Transverse colon (tissue), 4 donors: ENCODE measurements at places on chromosomes 1 and 21. TPM values are rescaled to one million over a fixed set of nuclear protein-coding genes. Genes with fewer than 3 reads are reported as not detected.

The FAM43B gene
- not detected for total RNA-seq

DNA sequence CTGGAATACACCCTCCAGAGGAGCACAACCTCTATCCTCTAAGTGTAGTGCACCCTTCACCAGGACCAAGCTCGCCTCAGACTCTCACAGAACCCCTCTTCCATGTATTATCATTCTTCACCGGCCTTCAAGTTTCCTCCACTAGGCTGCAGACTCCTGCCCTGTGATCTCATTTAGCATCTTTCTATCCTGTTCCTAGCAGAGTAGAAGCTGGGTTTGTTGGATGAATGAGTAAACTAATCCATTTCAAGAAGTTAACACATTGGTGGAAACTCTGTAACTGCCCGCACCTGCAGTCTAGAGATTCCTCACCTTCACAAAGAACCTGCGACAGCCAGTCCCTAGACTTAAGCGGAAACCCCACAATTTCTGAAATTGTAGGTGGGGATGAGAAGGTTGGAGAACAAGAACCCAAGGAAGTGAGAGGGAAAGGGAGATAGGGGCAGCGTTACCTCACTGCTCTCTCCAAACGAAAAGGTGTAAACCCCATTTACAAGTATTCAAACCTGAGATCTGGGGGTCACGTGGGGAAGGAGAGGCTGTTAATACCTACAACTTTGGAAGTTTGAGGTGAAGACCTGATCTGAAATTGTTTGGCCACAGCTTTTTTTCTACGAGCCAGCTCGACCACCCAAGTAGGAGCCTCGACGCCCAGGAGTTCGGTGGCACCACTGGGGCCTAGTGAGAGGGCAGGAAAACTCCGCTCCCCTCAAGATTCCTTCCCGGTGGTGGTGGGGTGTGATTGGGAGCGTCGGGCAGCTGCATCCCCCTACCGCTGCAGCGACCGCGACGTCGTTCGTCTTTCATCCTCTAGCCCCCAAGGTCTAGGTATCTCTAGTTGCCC is 1.2 kb downstream of the PTPN14 start:
- H3K4me3 ChIP-seq, result peak overlapping the region; percentile 78
- H3K27me3 ChIP-seq, result peaks cover 12% of the 10 kb centered on the region
- no peak for DNase-seq

GRCh38 chr1:20932437-20932977 is 145.4 kb upstream of the HP1BP3 start:
- H3K4me1 ChIP-seq, result no peaks in the 10 kb centered on the region
- no peak for DNase-seq
- no peaks in the 10 kb centered on the region for H3K27me3 ChIP-seq
- no peak overlapping the region for H3K4me3 ChIP-seq

DNA sequence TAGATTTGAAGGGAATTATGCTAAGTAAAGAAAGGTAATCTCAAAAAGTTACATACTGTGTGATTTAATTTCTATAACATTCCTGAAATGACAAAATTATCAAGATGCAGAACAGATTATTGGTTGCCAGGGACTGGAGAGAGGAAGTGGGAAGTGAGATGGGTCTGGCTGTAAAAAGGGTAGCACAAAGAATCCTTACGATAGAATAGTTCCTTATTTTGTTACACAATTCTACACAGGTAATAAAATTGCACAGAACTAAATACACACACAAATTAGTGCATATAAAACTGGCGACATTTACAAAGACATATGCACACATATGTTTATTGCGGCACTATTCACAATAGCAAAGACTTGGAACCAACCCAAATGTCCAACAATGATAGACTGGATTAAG is 33.5 kb downstream of the ZNF684 start:
- H3K36me3 ChIP-seq, result no peaks in the 10 kb centered on the region
- H3K27me3 ChIP-seq, result no peaks in the 10 kb centered on the region
- no peak for DNase-seq
- no peak overlapping the region for H3K4me3 ChIP-seq
- no peaks in the 10 kb centered on the region for H3K4me1 ChIP-seq
- H3K27ac ChIP-seq, result no peak overlapping the region

The PRDX6 gene
- total RNA-seq, result 150 TPM

The SERPINC1 gene
- not detected for total RNA-seq

- H3K27me3 ChIP-seq, result no peaks in the 10 kb centered on the region
- no peaks in the 10 kb centered on the region for H3K4me1 ChIP-seq
These were observed 136.6 kb upstream of the GFI1 start for GRCh38 chr1:92623187-92623778.

GRCh38 chr1:229694053-229694693 is 68.1 kb downstream of the URB2 start:
- peak; percentile 46 for DNase-seq
- H3K27ac ChIP-seq, result no peak overlapping the region
- H3K36me3 ChIP-seq, result no peaks in the 10 kb centered on the region
- no peaks in the 10 kb centered on the region for H3K4me1 ChIP-seq
- no peak overlapping the region for H3K4me3 ChIP-seq

DNA sequence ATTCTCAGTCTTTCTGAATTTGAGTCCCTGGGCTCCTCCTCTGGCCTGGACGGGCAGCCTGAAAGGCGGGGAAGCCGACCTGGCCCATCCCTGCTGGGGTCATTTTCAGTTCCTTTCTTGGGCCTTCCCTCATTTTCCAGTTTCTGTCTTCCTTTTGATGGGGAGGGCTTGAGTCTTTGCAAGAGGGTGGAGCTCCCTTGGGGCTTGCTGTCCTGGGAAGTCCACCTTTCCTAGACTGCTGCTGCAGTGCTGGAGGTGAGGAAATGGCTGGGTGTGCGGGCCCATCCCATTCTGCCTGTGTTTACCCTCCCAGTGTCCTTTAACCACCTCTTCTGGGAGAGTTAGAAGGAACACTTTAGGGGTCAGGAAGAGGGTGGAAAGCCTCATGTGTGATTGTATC is 40.4 kb upstream of the SYNC start:
- DNase-seq, result peak; percentile 85
- peak overlapping the region; percentile 95 for H3K4me3 ChIP-seq
- H3K4me1 ChIP-seq, result peaks cover 10% of the 10 kb centered on the region
- H3K27me3 ChIP-seq, result no peaks in the 10 kb centered on the region

GRCh38 chr1:42756956-42757891 is 9.6 kb downstream of the P3H1 start:
- no peak overlapping the region for H3K27ac ChIP-seq
- H3K36me3 ChIP-seq, result peaks cover 8% of the 10 kb centered on the region
- no peak overlapping the region for H3K4me3 ChIP-seq
- no peak for DNase-seq
- no peaks in the 10 kb centered on the region for H3K4me1 ChIP-seq

GRCh38 chr1:115118086-115118485 is 28.8 kb upstream of the TSPAN2 start:
- no peaks in the 10 kb centered on the region for H3K4me1 ChIP-seq
- no peak overlapping the region for H3K27ac ChIP-seq
- no peak overlapping the region for H3K4me3 ChIP-seq
- DNase-seq, result no peak

DNA sequence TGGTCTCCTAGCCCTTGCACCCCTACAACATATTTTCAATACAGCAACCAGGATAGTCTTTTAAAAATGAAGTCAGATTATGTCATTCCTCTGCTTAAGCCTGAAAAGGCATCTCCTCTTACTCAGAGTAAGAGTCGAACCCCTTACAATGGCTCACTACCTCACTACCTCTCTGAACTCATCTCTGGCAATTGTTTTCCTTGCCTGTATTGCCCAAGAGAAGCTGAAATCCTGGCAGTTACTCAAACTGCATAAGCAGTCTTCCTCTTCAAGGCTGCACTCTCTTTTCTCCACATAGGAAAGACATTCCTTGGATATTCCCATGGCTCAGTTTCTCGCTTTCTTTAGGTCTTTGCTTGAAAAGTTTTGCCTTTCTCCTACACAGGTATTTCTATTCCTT is 22.7 kb downstream of the CLDN8 start:
- no peaks in the 10 kb centered on the region for H3K27me3 ChIP-seq
- no peak overlapping the region for H3K27ac ChIP-seq
- no peak overlapping the region for H3K4me3 ChIP-seq
- DNase-seq, result no peak
- H3K4me1 ChIP-seq, result no peaks in the 10 kb centered on the region
- H3K36me3 ChIP-seq, result no peaks in the 10 kb centered on the region

The TEX38 gene
- not detected for total RNA-seq

The TMEM9 gene
- total RNA-seq, result 30.9 TPM

The PTPRF gene
- total RNA-seq, result 278 TPM

DNA sequence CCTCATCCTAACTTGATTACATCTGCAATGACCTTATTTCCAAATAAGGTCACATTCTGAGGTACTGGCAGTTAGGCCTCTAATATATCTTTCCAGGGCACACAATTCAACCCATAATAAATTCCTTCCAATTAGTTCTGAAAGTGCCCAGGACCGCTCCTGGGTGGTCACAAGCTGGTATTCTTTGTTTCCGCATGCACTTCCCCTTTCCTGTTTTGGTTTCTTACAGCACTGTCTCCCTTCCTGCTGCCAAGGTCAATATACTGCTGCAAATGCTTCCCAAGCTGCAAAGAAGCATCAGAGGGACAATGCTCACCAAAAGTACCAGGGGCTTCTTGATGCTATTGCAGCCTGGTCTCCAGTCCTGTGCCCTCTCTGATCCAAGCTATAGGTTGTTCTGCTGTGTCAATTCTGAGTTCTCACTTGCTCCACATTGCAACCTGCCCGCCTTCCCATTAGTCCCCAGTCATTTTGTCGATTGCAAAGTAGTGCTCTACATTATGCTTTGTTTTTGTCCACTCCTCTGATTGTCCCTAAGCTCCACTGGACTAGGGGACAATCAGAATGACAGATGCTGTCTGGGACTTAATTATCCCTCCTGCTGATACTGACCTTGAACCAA is 13.9 kb upstream of the XPR1 start:
- DNase-seq, result no peak
- no peaks in the 10 kb centered on the region for H3K36me3 ChIP-seq
- H3K4me1 ChIP-seq, result no peaks in the 10 kb centered on the region

DNA sequence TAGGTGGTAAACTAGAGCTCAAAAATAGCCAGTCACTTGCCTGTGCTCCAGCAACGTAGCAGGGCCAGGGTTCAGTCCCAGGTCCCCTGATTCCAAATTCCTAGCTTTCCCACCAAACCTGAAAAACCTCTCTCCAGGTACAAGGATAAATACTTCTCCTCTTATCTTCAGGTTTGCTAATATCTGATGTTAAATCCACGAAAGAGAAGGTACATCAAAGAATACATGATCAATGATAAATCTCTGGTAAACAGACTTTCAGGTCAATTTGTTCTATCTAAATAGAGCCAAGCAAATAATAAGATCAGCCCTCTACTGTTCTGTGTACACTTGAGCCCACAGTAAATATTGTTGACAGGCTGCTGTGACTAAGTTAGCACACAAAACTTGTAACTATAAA is 52.1 kb upstream of the AKT3 start:
- no peak overlapping the region for H3K4me3 ChIP-seq
- H3K36me3 ChIP-seq, result no peaks in the 10 kb centered on the region
- H3K27me3 ChIP-seq, result peaks cover 4% of the 10 kb centered on the region
- H3K4me1 ChIP-seq, result no peaks in the 10 kb centered on the region
- H3K27ac ChIP-seq, result no peak overlapping the region
